RPMI7951 (cell line): ENCODE measurements at places on chromosomes 6 and 20.

DNA sequence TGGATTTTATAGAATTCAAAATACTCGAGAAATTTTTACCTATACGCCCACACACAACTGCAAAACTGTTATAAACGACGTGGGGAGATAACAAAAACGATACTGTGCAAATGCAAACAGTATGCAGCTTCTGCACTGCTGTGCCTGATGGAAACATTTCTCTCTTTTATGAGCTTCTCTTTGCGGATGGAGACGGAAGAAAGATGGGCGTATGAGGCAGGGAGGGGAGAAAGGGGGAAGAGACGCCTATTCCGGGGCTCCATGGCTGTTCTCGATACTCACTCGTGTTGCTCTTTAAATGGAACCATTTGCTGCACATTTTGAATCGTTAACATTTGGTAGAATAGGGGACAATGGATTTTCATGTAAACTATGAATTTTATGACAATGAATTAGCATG is 69.1 kb upstream of the EXOC2 start:
- no peak for DNase-seq

DNA sequence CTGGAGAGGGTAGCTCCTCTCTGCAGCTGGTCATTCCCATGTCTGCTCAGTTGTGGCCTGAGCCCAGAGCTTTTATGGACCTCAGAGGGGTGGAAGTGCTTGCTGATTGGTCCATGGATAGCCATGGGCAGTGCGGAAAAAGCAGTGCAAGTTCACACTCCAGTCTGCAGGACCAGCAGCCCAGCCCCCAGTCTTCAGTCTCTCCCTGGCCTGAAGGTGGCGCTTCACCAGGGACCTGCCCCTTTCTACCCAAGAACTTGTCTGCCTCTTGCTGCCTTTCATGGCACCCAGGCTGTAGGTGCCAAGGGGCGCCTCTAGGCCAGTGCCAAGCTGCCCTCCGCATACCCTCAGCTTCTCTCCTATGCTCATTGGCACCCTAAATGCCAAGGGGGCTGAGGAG is 91.0 kb downstream of the TBXT start:
- no peak for DNase-seq

GRCh38 chr6:32840604-32841246 is 2.2 kb upstream of the TAP2 start:
- DNase-seq = no peak

- peak; percentile 52 for DNase-seq
Measured at GRCh38 chr6:150418827-150419594, 50.2 kb downstream of the IYD start.
